ENCODE measurements at places on chromosomes 5 and 9.

GRCh38 chr5:11672385-11673085 lies 231.7 kb downstream of the CTNND2 start:
- DNase-seq, result no peak

GRCh38 chr9:37760416-37761161 lies 7.0 kb downstream of the TRMT10B start:
- DNase-seq, result no peak

GRCh38 chr5:156641686-156642085 lies 208.4 kb upstream of the PPP1R2B start:
- DNase-seq, result no peak

- DNase-seq, result no peak
Observed at GRCh38 chr9:27672718-27673117, 99.4 kb upstream of the C9orf72 start.

GRCh38 chr9:6931913-6932312 lies 174.1 kb downstream of the KDM4C start:
- peak; percentile 55 for DNase-seq

- no peak for DNase-seq
Observed at GRCh38 chr5:7851617-7852289, 820 bp upstream of the CFAP90 start.

- DNase-seq, result no peak
Observed at GRCh38 chr9:26112724-26113123, 434.5 kb upstream of the TUSC1 start.

DNA sequence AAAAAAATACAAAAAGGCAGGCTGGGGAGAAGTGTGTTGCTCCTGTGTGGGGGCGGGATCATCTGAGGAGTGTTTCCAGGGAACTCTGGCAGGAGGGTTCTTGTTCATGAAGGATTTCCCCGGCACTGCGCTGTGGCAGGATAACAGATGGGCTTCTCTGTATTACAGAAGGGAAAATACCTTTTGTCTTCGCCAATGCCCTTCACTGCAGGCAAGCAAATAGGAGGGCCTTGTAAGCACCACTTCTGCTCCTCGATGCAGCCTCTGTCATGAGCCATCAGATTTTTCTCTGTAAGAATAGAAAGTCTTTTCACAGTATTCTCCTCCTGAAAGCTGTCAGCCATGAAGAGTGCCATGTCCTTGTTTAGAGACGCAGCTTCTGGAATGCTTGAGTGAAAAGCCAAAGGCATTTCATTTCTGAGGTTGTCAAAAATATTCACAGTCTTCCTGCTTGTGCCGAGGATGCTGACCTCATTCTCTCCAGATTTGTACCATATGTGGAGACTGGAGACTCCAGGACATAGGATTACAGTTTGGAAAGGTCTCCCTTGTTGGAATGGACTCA lies 294.0 kb downstream of the YTHDC2 start:
- no peak for DNase-seq

- no peak for DNase-seq
Observed at GRCh38 chr9:136443087-136443486, 3.4 kb upstream of the INPP5E start.

- peak; percentile 57 for DNase-seq
Observed at GRCh38 chr5:177982072-177982727, 13.8 kb downstream of the PROP1 start.

- DNase-seq, result peak; percentile 60
Observed at GRCh38 chr5:132747616-132748440, 602 bp downstream of the CCNI2 start.

DNA sequence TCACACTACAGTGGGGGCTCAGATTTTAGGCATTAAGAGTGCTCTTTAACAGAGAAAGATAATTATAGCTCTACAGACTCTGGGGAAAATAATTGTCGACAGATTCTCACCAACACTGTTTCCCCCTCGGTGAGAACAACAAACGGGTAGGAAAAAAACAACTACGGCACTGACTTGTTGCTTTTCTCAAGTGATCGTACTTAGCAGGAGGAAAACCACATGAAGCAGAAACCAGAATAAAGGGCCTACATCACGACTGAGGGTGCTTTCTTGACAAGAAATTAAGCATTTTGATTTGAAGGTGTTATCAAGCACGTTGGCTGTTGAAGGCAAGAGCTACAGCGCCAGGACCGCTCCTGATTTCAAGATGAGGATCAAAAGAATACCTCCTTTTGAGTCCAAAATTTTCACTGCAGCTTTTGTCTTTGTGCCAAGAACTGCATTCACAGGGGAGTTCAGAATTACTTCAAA lies 27.2 kb upstream of the CER1 start:
- DNase-seq, result no peak

GRCh38 chr5:136174021-136174659 lies 18.8 kb downstream of the SMIM32 start:
- DNase-seq, result no peak

DNA sequence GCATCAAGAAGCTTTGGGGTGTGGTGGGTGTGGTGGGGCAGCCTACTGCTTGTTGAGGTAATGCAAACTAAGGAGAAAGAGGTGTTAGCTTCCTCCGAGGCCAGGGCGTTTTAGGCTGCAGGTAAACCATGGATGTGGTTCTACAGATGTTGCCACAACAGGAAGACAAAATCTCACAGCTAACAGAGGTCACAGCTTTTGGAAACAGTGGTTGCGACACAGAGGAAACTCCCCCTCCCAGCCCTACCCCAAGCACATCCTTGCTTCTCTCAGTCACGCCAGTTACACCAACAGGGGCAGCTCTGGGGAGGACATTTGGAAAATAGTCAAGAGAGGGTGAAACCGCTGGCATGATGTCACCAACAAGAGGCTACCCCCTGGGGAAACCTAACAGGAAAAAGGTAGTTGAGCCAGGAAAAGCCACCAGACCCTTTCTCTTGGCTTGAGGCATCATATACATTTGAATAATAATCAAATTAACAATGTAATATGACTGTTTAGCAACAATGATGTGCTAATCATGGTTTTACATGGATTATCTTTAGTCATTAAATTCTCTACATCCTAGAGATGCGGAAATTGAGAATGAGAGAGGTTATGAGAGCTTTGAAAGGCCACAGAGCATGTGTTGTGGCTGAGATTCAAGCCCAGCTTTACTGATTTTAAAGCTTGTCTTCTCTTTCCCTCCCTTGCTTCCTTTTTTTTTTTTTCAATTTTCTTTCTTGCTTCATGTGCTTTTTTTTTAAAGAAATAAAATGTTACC lies 82.2 kb upstream of the IL12B start:
- DNase-seq, result peak; percentile 78

GRCh38 chr5:32498484-32498883 lies 53.9 kb upstream of the ZFR start:
- no peak for DNase-seq

DNA sequence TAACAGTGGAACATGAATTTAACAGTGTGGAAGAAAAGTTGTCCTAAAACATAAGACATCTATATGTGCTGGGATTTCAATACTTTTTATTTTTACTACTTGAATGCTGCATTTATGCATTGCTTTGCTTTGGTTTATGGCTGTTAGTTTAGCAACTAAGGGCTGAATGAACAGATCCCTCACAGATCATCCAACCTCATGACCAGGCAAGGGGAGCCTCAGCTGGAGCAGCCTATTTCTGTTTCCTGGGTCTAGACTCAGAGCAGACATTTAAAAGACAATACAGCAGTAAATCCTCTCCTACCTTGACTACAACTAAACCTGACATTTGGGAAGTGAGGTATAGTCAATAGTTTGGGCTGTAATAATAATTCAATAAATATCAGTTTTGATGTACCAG lies 163.3 kb downstream of the AUH start:
- no peak for DNase-seq

GRCh38 chr5:69491027-69491426 lies 1.6 kb upstream of the OCLN start:
- DNase-seq, result no peak

DNA sequence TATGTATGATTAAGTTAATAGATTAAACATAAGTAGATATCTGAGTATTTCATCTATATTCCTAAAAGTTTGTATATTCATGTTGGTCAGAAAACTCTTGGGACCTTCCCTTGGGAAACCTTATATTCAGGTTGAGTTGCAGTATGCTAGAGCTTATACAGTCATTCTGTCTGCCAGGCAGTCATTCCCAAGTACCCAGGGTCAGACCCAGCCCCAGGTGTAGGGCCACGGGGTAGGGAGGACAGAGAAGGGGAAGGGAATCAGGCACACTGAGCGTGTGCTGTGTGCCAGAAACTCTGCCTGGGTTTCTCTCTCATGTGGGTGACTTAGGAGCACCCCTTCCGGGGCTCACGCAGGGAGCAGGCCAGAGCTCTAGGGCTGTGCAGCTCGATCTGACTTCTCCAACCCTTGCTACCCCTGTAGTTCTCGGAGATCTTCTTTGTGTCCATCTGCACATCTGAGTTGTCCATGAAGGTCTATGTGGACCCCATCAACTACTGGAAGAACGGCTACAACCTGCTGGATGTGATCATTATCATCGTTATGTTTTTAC lies 28.2 kb downstream of the CATSPER3 start:
- DNase-seq, result no peak

DNA sequence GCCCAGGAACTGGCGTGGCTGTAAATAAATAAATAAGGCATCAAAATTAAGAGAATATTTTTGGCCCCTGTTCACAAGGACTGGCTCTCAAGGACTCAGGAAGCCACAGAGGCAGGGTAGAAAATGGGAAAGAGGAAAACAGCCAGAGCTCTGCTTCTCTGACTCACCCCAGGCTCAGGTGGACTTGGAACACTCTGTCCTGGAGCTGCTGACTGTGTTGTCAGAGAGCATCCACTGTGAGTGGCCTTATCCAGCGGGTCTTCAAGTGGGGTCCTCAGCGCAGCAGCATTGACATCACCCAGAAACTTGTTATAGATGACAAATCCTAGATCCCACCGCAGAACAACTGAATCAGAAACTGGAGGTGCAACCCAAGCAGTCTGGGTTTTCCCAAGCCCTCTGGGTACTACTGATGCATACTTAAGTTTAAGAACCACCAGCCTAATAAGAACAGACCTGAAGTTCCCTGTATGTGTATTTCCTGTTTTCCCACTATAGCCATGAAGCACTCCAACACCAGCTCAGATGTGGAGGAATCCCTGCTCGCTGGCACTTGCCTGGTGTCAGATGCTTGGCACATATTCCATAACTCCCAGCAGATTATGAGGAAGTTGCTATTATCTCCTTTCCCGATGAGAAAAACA lies 20.5 kb downstream of the ADRA1B start:
- no peak for DNase-seq

- no peak for DNase-seq
Observed at GRCh38 chr5:14908172-14908571, 36.6 kb upstream of the ANKH start.

DNA sequence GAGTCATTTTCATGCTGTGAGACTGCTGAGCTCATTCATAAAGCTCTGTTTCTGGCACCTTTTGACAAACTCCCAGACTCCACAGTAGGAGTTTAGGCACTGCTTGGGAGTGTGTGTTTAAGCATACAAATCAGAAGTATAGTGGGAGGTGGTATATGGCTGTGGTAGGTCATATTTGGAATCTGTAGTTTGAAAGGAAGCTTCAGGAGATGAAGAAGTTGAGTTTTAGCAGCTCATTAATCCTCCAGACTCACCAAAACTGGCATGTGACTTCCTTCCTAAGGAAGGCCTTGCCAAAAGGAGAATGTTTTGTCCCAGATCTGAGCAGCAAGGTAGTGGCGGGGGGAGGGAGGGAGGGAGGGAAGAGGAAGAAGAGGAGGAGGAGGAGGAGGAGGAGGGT lies 52.8 kb downstream of the SAXO1 start:
- DNase-seq, result no peak

- no peak for DNase-seq
Observed at GRCh38 chr9:128523199-128523925, 18.8 kb downstream of the GLE1 start.

DNA sequence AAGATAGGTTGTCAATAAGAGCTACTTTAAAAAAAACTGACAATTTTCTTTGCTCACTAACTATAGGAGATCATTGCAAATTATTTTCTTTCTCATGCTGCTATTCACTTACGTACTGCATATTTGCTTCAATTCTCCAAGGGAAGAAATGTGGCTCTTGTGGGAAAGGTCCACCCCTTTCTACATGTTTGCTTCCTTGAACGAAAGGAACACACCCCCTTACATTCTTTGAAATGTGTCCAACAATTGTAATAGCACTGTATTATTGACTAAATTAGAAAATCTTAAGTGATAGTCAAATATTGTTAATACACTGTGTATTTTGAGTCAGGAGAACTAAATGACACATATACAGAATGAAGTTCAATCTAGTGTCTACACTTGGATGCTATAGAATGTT lies 5.2 kb downstream of the MEF2C start:
- DNase-seq, result no peak

- DNase-seq, result no peak
Observed at GRCh38 chr9:113482341-113482740, 18.8 kb downstream of the RGS3 start.

DNA sequence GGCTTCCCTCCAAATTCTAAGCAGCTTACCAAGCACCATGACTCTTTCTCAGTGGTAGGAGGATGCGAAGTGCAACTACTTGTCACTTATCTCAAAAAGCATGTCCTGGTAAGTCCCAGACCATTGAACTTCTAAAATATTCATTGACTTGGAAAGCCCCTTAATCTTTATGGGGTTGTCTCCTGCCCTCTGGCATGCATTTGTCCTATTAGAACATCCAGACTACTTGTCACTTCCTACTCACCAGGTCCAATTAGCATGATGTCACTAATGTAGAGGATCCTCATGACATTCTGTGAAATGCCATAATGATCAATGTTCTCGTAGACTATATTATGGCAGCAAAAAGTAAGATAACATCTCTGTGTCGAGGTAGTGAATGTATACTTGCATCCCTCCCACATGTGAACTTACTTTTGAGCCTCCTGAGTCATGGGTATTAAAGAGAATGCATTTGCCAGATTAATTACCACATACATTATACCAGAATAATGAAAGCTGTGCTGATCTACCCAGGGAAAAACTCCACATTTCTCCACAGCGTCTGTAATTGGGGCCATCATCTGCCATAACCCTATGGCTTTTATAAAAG lies 63.5 kb upstream of the RAD23B start:
- DNase-seq, result no peak

DNA sequence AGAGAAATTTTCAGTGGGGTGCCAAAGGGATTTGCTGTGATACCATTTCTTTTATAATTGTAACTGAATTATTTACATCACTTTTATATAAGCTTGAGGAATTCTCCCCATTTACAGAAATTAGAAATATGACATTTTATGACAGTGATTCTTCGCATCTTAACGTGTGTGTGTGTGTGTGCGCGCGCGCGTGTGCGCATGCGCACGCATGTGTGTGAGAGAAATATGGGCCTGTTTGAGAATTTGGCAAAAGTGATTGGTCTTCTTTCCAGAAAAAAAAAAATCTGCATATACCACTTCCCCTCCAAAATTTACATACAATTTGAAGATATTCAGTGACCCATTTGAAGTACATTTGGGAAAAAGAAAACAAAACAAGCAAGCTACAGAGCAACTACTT lies 190.7 kb upstream of the PDE4D start:
- no peak for DNase-seq

- no peak for DNase-seq
Observed at GRCh38 chr9:112382501-112383364, 2.8 kb downstream of the HSDL2 start.

Measured in stimulated activated CD4-positive, alpha-beta T cell treated with anti-CD3 and anti-CD28 coated beads, Interleukin-15, amount 100 ng/mL, for 24 hours (primary cell).